SJCRH30 (cell line): ENCODE measurements at places on chromosomes 7 and 10. TPM values are rescaled to one million over a fixed set of nuclear protein-coding genes. Genes with fewer than 3 reads are reported as not detected.

TBC1D12 gene
- total RNA-seq: 9.7 and 13.2 TPM in 2 replicates

CNTNAP2 gene
- 0.05 TPM in 1 of 2 replicates, not detected in the other for total RNA-seq

TMEM176A gene
- not detected in 2 replicates for total RNA-seq

ZNF680 gene
- 32.1 and 34.1 TPM in 2 replicates for total RNA-seq

GRID2IP gene
- total RNA-seq: 0.12 and 0.20 TPM in 2 replicates

C10orf53 gene
- total RNA-seq: not detected in 2 replicates

SNX10 gene
- total RNA-seq: not detected in 2 replicates

CHCHD3 gene
- total RNA-seq: 192 and 193 TPM in 2 replicates

ACSL5 gene
- 0.06 TPM in 1 of 2 replicates, not detected in the other for total RNA-seq

RP9 gene
- total RNA-seq: 28.1 and 31.0 TPM in 2 replicates
